ENCODE measurements at places on chromosomes 4 and X.

DNA sequence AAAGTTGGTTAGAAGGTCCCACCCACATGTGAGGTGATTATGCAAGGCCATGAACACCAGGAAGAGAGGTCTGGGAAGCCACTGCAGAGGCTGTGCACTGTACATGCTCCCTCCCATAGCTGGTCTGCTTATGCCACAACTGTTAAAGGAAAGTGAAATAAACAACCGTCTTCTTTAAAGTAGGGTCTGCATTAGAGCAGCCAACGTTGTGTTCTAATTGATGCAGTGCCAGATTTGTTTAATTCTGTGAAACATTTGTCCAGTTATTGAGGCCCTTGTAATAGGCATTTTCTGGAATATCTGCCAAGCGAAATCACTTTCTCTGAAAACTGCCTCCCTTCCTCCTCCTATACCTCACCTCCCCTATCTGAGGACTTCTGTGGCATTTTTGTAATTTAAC lies 224.0 kb upstream of the LNX1 start:
- H3K36me3 ChIP-seq: no peaks in the 10 kb centered on the region
- H3K27me3 ChIP-seq: no peaks in the 10 kb centered on the region
- H3K4me3 ChIP-seq: no peak overlapping the region
- DNase-seq: no peak
- H3K4me1 ChIP-seq: no peaks in the 10 kb centered on the region

DNA sequence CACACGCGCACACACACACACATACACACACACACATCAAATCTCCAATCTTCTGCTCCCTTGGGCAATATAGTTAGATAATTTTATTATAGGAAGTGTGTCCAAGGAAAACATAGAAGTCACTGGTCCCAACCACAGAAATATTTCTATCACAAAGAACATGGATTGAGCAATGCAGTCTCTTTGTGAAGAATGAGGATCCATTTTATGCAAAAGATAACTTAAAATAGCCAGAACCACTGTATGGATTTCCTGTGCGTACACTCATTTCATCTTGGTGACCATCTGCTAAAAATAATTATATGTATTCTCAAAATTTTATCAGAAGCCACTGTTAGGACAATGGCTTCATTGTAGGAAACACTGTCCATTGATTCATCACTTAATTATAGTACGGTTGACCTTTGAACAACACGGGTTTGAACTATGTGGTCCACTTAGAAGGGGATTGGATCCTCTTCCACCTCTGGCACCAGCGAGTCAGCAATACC lies 169.6 kb upstream of the MXRA5 start:
- no peak for DNase-seq
- H3K4me3 ChIP-seq: no peak overlapping the region
- no peaks in the 10 kb centered on the region for H3K36me3 ChIP-seq
- no peaks in the 10 kb centered on the region for H3K27me3 ChIP-seq
- H3K27ac ChIP-seq: no peak overlapping the region

GRCh38 chr4:70754470-70754869 lies 32.7 kb downstream of the RUFY3 start:
- H3K4me3 ChIP-seq: no peak overlapping the region
- H3K4me1 ChIP-seq: no peaks in the 10 kb centered on the region
- H3K27me3 ChIP-seq: no peaks in the 10 kb centered on the region
- H3K27ac ChIP-seq: no peak overlapping the region

GRCh38 chr4:45331802-45332201 lies 605.4 kb upstream of the GNPDA2 start:
- H3K4me3 ChIP-seq: no peak overlapping the region
- H3K4me1 ChIP-seq: no peaks in the 10 kb centered on the region
- no peak for DNase-seq

- no peak for DNase-seq
- no peaks in the 10 kb centered on the region for H3K4me1 ChIP-seq
- H3K36me3 ChIP-seq: no peaks in the 10 kb centered on the region
- H3K27me3 ChIP-seq: no peaks in the 10 kb centered on the region
Measured at GRCh38 chr4:92060333-92060732, 243.4 kb upstream of the GRID2 start.

DNA sequence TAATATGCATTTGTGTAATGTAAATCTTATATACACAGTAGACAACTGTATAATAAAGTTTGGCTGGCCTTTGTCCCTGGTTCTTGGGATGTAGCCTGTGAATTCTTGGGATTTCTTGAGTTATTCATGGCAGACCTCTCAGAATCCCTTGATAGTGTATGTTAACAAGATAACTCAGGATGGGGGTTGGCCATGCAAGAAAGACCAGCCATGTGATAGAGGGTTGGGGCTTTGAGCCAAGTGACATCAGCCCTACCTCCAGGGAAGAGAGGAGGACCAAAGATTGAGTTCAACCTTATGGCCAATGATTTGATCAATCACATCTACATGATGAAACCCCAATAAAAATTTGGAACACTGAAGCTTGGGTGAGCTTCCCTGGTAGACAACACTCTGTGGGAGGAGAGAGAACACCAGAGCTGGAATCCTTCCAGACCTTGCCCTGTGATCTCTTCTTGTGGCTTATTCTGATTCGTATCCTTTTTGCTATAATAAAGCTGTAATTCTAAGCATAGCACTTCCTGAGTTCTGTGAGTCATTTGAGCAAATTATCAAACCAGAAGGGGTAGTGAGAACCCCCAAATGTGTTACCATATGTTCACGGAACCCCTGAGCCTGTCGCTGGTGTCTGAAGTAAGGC lies 11.3 kb downstream of the SLC2A9 start:
- no peaks in the 10 kb centered on the region for H3K27me3 ChIP-seq
- H3K4me3 ChIP-seq: no peak overlapping the region
- peaks cover 17% of the 10 kb centered on the region for H3K36me3 ChIP-seq
- H3K27ac ChIP-seq: no peak overlapping the region

DNA sequence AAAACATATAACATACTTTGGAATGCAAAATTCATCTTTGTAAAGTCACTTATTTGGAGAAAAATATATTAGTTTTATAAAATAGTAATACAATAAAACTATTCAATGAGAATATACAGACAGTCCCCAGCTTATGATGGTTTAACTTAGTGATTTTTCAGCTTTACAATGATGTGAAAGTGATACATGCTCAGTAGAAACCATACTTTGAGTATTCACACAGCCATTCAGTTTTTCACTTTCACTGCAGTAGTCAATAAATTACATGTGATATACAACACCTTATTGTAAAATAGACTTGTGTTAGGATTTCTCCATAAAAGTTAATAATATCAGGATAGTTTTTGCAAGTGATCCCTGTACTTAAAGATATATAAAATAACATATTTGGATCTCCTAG lies 436.0 kb downstream of the CENPC start:
- H3K27ac ChIP-seq: no peak overlapping the region
- no peaks in the 10 kb centered on the region for H3K4me1 ChIP-seq
- H3K36me3 ChIP-seq: no peaks in the 10 kb centered on the region

DNA sequence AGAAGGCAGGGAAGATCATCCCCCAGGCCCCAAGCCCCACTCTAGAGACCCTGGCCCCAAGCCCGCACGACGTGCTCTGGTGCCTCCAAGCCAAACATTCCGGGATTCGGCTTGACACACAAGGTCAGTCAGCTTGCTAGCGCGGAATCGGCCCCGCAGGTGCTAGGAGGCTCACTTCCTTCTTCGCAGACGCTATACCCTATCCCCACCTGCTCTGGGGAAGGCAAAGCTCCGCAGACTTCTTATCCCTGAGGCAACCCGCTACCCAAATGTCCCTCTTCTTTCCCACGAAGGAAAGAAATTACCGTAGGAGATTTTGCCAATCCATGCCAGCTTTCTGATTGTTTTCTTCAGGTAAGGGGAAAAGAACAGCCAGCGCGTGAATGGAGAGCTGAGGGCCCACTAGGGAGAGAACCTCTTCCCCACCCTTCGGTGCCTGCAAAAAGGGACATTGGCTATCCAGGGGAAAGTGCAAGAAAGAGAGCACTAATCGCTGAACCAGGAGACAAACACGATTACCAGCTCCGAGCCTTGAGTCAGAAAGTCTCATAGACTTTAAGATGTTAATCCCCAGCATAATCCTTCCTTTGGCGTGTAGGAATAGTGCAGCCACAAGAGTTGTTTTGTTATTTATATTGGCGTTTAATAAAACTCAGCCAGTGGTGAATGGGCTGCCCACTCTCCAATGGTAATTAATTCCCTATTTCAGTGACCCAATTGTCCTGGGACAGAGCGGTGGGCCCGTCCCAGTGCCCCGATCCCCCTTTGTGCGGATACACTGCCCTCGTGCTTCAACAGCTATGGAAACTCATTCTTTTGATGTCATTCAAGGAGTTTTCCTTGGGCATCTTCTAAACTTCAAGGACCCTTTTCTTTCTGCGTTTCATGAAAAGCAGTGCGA lies 5.4 kb upstream of the NEUROG2 start:
- no peak for DNase-seq
- no peak overlapping the region for H3K4me3 ChIP-seq

- H3K4me3 ChIP-seq: no peak overlapping the region
- H3K27me3 ChIP-seq: no peaks in the 10 kb centered on the region
- no peaks in the 10 kb centered on the region for H3K36me3 ChIP-seq
Measured at GRCh38 chrX:116493271-116493670, 30.5 kb upstream of the CT83 start.

DNA sequence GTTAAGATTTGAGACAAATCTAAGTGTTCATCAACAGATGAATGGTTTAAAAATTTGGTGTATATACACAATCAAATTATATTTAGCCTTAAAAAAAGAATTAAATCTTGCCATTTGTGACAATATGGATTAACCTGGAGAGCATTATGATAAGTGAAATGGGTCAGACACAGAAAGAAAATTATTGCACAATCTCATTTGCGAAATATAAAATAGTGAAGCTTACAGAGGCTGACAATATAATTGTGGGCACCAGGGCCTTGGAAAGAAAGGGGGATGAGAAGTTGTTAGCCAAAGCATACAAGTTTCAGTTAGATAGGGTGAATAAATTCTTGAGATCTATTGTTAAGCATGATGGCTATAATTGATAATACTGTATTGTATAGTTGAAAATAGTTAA lies 883.0 kb downstream of the TECRL start:
- no peak for DNase-seq
- H3K27me3 ChIP-seq: no peaks in the 10 kb centered on the region
- no peak overlapping the region for H3K27ac ChIP-seq
- H3K4me1 ChIP-seq: no peaks in the 10 kb centered on the region
- H3K36me3 ChIP-seq: no peaks in the 10 kb centered on the region
- no peak overlapping the region for H3K4me3 ChIP-seq

GRCh38 chr4:154658680-154659405 lies 46.4 kb upstream of the FGG start:
- no peaks in the 10 kb centered on the region for H3K27me3 ChIP-seq
- H3K36me3 ChIP-seq: no peaks in the 10 kb centered on the region
- H3K4me1 ChIP-seq: peaks cover 24% of the 10 kb centered on the region
- H3K4me3 ChIP-seq: no peak overlapping the region

- H3K36me3 ChIP-seq: no peaks in the 10 kb centered on the region
- DNase-seq: no peak
- no peaks in the 10 kb centered on the region for H3K27me3 ChIP-seq
- H3K4me3 ChIP-seq: no peak overlapping the region
- no peak overlapping the region for H3K27ac ChIP-seq
- H3K4me1 ChIP-seq: no peaks in the 10 kb centered on the region
Measured at GRCh38 chr4:123785538-123785937, 388.9 kb downstream of the SPRY1 start.

DNA sequence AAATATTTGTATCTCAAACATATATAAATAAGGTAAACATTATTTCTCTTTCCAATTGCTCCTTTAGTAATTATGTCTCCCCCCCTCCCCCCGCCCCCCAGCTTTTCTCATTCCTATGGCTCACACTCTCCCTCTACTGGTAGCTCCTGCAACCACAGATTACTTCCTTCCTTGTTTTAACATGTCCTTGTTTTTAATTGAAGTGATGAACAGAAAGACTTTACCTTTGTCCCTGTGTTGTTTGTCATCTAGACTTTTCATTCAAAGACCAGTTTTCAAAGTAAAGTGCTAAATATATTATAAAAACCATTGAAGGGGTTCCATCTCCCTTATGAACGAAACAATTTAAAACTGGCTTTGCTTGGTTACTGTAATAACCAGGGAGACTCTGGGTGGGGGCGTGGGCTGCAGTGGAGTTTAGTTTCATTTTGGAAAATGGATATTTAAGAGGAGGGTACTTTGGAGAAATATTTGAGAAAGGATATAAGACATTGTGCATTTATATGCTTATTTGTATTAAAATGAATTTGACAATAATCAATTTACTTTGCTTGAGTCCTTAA lies 352.9 kb downstream of the RAPGEF2 start:
- H3K27me3 ChIP-seq: no peaks in the 10 kb centered on the region
- H3K4me3 ChIP-seq: 0 out of 2 replicates have a peak overlapping the region, but pooled peaks have one; percentile 26
- H3K36me3 ChIP-seq: no peaks in the 10 kb centered on the region
- DNase-seq: peak; percentile 49

DNA sequence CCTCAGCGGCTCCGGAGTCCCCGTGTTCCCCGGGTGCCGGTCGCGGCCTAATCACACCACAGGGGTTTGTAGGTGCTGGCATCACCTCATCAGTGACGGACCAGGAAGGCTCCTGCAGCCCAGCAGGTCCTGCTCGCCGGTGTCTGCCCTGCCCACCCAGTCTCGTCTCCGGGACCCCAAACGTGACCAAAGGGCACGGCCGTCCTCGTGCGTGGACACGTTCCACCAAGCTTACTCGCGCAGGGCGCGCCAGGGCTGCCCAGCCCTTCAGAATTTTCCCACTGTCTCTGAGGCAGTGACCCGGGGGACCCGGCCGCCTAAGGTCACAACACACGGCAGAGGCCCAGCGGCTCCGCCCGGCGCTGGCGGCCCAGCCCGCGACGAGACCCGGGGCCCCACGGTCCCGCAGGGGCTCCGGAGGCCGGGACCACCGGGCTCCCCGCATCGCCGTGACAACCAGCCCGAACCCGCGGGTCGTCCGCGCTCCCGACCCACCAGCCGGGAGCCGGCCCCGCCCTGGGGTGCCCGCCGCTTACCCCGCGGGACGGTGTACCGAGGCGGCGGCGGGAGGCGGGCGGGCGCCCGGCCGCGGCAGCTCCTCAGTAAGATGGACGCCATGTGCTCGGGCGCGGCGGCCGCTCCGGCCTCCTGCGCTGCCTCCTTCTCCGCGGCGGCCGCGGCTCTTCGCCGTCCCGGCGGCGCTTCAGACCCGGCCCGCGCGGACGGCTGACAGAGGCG lies 454 bp downstream of the LETM1 start:
- H3K27me3 ChIP-seq: no peaks in the 10 kb centered on the region
- peak overlapping the region; percentile 96 for H3K4me3 ChIP-seq
- peak overlapping the region; percentile 72 for H3K27ac ChIP-seq
- peaks cover 70% of the 10 kb centered on the region for H3K4me1 ChIP-seq
- H3K36me3 ChIP-seq: no peaks in the 10 kb centered on the region
- DNase-seq: no peak

GRCh38 chr4:187558391-187558790 lies 437.2 kb upstream of the ZFP42 start:
- H3K4me3 ChIP-seq: no peak overlapping the region
- 0 out of 3 replicates have a peak, but pooled peaks cover 3% of the 10 kb centered on the region for H3K27me3 ChIP-seq
- no peak overlapping the region for H3K27ac ChIP-seq
- no peak for DNase-seq
- H3K36me3 ChIP-seq: no peaks in the 10 kb centered on the region
- H3K4me1 ChIP-seq: no peaks in the 10 kb centered on the region
